Sigmoid colon (tissue), 7 donors: ENCODE measurements at places on chromosomes 5 and 9.

DNA sequence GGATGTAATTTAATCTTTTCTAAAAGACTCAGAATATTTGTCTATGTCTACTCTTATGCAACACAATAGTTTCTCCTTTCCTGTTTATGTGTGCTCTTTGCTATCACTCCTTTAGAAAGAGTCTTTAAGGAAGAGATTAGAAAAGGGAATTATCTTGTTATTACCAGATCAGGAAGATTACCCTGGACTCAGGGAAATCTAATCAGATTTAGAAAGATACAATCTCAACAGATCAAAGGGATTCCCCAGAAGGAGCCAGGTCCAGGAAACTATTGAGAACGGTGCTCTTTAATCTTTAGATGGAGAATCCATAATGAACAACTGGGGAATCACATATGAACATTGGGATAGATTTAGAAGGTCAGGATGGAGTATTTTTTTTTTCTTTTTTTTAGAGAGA lies 32.4 kb upstream of the ZFR start:
- DNase-seq: no peak

DNA sequence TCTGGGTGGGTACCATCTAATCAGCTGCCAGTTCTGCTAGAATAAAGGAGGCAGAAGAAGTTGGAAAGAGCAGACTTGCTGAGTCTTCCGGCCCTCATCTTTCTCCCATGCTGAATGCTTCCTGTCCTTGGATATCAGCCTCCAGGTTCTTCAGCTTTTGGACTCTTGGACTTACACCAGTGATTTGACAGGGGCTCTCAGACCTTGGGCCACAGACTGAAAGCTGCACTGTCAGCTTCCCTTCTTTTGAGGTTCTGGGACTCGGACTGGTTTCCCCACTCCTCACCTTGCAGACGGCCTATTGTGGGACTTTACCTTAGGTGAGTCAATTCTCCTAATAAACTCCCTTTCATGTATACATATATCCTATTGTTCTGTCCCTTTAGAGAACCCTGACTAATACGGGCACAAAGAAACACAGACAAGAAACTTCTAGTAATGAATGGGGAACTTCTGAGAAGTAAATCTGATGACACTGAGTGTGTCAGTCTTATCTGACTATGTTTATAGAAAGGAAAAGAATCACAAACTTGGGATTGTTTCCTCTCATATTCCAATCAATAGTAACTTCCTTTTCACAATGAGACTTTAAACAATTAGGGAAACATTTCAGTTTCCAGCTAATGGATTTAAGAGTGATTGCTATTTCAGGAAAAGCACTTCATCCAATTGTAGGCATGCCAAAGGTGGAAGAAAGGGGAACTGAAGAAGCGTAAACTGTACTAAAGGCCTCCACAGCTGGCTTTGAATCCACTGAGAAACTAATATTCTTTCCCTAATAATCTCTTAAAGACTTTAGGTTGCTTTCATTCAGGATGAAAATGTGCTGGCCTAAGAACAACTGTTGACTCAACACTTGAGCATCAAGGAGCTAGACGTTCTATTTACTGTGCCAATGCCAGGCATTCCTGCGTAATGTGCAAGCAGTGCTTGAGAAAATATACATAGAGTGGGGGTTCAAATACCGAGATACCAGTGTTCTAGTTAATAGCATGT lies 127.9 kb upstream of the PTGER4 start:
- DNase-seq: no peak

- DNase-seq: no peak
These were observed 1314.1 kb upstream of the C9orf72 start for GRCh38 chr9:28887188-28887884.

DNA sequence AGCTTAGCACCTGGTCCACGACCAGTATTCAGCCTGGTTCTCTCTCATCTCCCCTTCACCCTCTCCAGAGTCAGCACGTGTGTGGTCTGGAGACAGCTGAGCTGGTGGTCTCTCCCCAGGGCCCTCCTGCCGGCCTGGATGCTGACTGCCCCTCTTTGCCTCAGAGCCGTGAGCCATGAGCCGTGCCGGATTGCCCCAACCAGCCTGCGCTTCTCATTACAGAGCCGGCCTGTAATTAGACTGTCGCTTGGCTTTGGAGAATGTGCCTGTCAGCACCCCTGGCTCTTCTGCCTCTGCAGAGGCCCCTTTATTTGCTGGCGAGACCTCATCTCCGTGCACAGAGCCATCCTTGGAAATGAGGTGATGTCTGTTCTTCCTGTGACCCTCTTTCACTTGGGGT lies 118.7 kb upstream of the BOD1 start:
- DNase-seq: no peak

GRCh38 chr9:92517046-92517445 lies 18.7 kb downstream of the ECM2 start:
- DNase-seq: no peak
